HEK293T (cell line): ENCODE measurements at places on chromosomes 2 and 18.

DNA sequence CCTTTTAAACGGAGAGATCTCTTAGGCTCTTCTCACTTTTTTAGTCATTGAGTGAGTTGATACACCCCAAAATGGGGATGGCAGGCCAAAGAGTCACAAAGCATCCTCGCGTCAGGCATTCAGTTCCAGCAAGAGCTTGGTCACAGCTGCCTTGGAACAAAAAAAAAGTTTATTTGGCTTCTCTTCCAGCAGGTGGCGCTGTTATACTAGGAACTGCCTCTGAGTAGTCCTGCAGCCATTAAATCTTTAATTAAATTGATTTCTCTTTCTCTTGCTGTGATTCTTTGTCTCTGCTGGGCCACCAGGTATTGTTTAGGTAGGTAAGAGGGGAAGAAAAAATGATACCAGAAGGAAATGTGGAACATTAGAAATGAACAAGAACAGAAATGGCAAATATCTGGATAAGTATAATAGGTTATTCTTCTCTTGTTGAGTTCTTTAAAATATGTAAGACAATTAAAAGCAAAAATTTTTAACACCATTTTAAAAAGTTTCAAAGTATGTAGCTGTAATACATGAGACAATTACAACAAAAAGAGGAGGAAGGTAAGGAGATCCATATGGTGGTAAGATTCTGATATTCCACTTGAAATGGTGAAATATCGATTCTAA, 175.1 kb downstream of the GALNT1 start:
- peak; percentile 87 for DNase-seq

DNA sequence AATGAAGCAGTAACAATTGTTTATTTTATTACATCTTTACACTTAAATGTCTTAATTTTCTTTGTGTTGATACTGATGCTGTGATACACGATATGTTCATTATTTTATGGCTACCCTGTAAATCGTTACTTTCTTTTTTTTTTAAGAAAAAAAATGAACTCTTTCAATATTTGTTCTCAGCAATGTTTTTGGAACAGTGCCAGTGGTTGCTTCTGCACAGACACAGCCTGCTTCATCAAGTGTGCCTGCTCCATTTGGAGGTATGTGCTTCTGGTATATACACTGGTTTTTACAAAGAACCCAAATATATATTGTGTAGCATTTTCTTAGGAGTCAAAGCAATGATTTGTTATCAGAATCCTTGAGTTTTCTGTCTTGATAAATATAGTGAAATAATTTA, 62.2 kb upstream of the SCYGR2 start:
- no peak for DNase-seq

DNA sequence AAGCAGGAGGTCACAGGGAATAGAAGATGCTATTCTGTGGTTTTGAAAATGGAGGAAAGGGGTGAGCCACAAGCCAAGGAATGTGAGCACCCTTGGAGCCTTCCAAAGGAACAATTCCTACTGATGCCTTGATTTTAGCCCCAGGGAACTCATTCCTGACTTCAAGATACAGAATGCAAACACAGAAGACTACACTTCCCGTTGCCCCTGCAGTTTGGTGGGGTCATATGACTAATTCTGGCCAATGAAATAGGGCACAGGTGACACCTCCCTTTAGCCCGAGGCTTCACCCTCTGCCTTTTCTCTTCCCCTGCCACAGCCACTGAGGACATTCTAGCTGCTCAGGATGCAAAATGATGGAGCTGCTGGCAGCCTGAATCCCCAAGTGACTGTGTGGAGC, 126.1 kb downstream of the INHBB start:
- DNase-seq = no peak

- no peak for DNase-seq
Observed at GRCh38 chr2:163171786-163172530, 333.4 kb upstream of the KCNH7 start.

- DNase-seq = no peak
Observed at GRCh38 chr18:55884498-55884897, 296.5 kb upstream of the TCF4 start.

DNA sequence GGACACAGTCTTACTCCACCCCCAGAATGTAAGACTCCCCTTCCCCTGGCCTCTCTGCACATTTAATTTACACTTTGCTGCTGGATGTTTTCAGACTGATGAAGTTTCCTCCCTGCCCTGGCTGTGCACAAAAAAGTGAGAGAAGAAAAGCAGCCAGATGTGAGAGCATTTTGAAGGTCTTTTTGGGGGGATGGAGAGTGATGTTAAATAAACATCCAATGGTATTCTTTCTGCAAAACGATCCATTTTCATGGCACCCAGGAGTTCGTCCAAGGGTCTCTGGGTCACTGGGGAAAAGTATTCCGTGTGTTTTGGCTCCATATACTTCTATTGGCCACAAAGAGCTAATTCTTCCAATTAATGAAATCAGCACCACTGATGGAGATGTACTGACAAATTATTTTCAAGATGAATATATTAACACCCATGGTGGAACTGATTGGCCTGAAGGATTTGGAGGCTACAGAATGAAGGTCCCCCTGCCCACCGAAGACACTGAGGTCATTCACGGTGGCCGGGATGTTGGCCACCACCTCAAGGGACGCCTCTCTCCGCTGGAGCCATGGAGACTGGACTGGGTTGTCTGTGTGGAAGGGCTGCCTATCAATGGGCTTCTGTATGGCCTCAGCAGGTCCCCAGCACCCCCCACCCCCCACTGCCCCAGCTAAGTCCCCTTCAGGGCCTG, 107.6 kb upstream of the PKDCC start:
- no peak for DNase-seq

DNA sequence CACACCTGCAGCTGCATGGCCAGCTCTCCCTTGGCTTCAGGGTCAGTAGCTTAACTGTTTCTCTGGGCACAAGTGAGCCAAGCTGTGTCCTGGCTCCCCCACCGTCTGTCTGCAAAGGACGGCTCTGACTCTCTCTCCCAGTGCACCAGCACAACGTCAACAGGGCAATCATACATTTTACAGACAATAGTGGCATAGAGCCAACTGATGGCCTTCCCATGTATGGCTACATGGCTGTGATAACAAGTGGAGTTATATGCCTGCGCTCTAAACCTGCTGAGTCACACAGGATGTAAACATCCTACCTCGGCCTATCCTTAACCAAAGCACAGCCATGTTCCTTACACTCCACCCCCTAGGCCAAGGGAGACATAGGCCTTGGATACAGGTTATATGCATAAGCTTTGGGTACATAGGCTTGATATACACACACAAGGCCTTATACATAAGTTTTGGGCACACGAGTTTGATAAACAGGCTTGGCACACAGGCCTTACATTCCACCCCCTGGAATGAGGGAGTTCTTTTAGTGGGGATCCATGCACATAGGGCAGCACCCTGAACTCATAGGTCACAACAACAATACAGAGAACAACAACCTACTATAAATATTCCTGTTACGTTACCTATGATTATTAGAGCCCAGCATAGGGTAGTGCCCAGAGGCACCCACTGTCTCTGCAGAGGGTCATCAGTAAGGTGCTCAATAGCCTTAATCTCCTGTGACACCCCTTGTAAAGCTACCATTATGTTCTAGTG, 17.7 kb downstream of the PHOSPHO2 start:
- DNase-seq = no peak

GRCh38 chr2:124582387-124582786, 557.3 kb downstream of the CNTNAP5 start:
- no peak for DNase-seq

GRCh38 chr2:3479430-3480320, 39.7 kb downstream of the ADI1 start:
- DNase-seq = no peak

DNA sequence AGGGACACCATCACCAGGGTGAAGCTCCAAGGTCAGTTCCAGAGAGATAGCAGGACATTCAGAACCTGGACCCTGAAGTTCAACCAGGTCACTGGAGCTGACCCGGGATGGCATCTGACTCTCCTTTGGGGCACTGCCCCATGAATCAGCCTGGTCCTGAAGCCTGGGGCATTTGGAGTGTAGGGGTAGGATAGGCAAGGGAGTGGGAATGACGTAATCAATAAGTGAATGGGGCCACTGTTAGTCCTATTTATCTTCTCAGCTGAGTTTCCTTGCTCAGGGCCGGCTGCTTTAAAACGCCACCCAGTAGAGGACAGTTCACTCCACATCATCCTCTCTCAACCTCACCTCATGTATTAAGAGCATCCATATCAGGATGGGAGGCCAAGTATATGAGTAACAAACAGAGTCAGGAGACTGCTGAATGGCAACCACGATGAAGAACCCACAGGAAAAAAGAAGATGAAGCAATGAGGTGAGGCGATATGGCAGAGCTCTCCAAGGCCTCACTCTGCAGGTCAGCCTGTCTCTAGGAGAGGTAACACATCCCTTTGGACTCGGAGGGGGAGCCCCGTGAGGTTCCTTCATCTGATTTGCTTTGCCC, 1.8 kb upstream of the RFX8 start:
- no peak for DNase-seq

- no peak for DNase-seq
Observed at GRCh38 chr18:29849144-29849543, 1193.4 kb downstream of the DSC3 start.

DNA sequence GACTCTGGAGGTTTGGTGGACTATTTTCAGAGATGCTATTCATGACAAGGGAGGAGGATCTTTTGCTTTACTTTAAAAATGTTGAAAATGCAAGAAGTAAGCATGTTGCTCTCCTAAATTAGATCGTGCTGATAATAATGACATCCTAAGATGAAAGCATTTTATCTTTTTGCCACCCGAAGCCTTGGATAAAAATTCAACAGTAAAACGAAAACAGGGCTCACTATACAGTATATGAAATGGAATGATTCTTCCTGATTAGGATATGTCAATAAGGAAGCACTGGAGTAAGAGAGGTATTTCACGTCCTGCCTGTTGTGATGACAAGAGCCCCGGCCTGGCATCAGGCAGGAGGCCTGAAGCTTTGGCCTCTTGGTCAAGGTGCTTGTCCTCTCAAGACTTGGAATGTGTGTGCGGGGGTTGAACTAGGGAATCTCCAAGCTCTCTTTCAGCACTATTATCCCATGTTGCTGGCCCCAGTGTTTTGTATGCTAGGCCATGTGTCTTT, 306.0 kb downstream of the MTX2 start:
- no peak for DNase-seq

- DNase-seq = no peak
Observed at GRCh38 chr2:69693775-69694450, 48.0 kb upstream of the ANXA4 start.

- DNase-seq = no peak
Observed at GRCh38 chr2:64423303-64423702, 30.7 kb upstream of the LGALSL start.
